Smooth muscle cell of the coronary artery (primary cell): ENCODE measurements at places on chromosomes 5 and 9. TPM values are rescaled to one million over a fixed set of nuclear protein-coding genes. Genes with fewer than 3 reads are reported as not detected.

PCDHGC3 gene
- 29.7 and 39.8 TPM in 2 replicates for total RNA-seq

PIP5KL1 gene
- total RNA-seq = 0.45 and 0.94 TPM in 2 replicates

PCDHA9 gene
- under 0.01 and 0.23 TPM in 2 replicates for total RNA-seq

HACD4 gene
- 1.4 and 2.6 TPM in 2 replicates for total RNA-seq

SLC25A2 gene
- total RNA-seq = 0.23 TPM in 1 of 2 replicates, not detected in the other

ARSI gene
- total RNA-seq = 0.83 and 2.3 TPM in 2 replicates

WDR38 gene
- total RNA-seq = not detected in 2 replicates

ADAMTSL2 gene
- total RNA-seq = under 0.01 and 0.12 TPM in 2 replicates

CER1 gene
- not detected in 2 replicates for total RNA-seq

GABBR2 gene
- total RNA-seq = 0.23 TPM in 1 of 2 replicates, not detected in the other

PCDHGA9 gene
- 1.7 and 2.8 TPM in 2 replicates for total RNA-seq

NUDT12 gene
- total RNA-seq = 7.3 and 10.3 TPM in 2 replicates

PCDH12 gene
- under 0.01 and 1.2 TPM in 2 replicates for total RNA-seq

ABO gene
- not detected in 2 replicates for total RNA-seq

TMEM174 gene
- total RNA-seq = not detected in 2 replicates

SLC6A3 gene
- total RNA-seq = not detected in 2 replicates

IL3 gene
- total RNA-seq = not detected in 2 replicates

ADAMTS16 gene
- 0.12 TPM in 1 of 2 replicates, not detected in the other for total RNA-seq

ANXA2R gene
- 1.4 and 2.0 TPM in 2 replicates for total RNA-seq

PGM5 gene
- 2.3 and 44.2 TPM in 2 replicates for total RNA-seq

PKD2L2 gene
- not detected in 2 replicates for total RNA-seq

TLX3 gene
- total RNA-seq = not detected in 2 replicates

RFK gene
- 7.3 and 14.7 TPM in 2 replicates for total RNA-seq

KCNN2 gene
- not detected in 2 replicates for total RNA-seq

CTNND2 gene
- total RNA-seq = not detected in 2 replicates

MLANA gene
- not detected in 2 replicates for total RNA-seq

ZNF658 gene
- total RNA-seq = 2.9 and 3.0 TPM in 2 replicates

FBN2 gene
- 0.38 and 47.5 TPM in 2 replicates for total RNA-seq

GPR151 gene
- total RNA-seq = not detected in 2 replicates

EIF4E1B gene
- not detected in 2 replicates for total RNA-seq

TXNDC8 gene
- total RNA-seq = not detected in 2 replicates

PRRX2 gene
- 8.5 and 15.1 TPM in 2 replicates for total RNA-seq

FOXD4L6 gene
- total RNA-seq = under 0.01 and 0.08 TPM in 2 replicates

CDH9 gene
- total RNA-seq = not detected in 2 replicates

GDA gene
- total RNA-seq = not detected in 2 replicates

IL5 gene
- not detected in 2 replicates for total RNA-seq
